ENCODE measurements at places on chromosomes 4 and X. TPM values are rescaled to one million over a fixed set of nuclear protein-coding genes. Genes with fewer than 3 reads are reported as not detected.

- DNase-seq, result no peak
Measured at GRCh38 chr4:113908829-113909228, 70.6 kb downstream of the ARSJ start.

GRCh38 chr4:125992891-125993290 lies 678.1 kb downstream of the FAT4 start:
- no peak for DNase-seq

GRCh38 chr4:152972821-152973628 lies 36.9 kb downstream of the FHDC1 start:
- DNase-seq, result peak; percentile 74

GRCh38 chr4:87904639-87905160 lies 70.8 kb upstream of the SPP1 start:
- DNase-seq, result no peak

LRAT gene
- 0.03 TPM for total RNA-seq

PPARGC1A gene
- total RNA-seq, result 0.27 TPM

DNA sequence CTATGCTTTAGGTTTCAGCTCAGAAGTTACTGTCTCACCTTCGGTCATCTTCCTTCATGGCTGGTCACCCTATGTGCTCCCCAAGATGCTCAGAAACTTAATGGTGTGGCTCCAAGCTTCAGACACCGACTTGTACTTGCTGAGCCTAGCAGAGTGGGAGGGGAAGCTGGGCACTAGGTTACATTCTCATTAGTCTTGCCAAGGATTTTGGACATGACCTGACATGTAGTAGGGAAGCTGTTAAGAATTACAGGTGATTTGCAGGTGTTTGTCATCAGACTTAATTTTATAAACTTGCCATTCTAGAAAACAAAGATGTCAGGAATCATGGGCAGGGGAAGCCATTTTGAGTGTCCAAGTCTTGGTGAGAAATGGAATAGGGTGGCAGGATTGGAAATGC lies 72.4 kb downstream of the CCNG2 start:
- DNase-seq, result no peak

PRRG3 gene
- 0.11 TPM for total RNA-seq

Data from Daoy (cell line).